Right ventricle myocardium inferior (tissue), 1 donor: ENCODE measurements at places on chromosomes 16 and 17.

- no peak for DNase-seq
Observed at GRCh38 chr16:88635671-88636319, 2.6 kb upstream of the IL17C start.

GRCh38 chr17:16327018-16327417, 26.3 kb downstream of the CENPV start:
- DNase-seq, result no peak

- no peak for DNase-seq
Observed at GRCh38 chr16:25264597-25264996, 7.0 kb upstream of the ZKSCAN2 start.

DNA sequence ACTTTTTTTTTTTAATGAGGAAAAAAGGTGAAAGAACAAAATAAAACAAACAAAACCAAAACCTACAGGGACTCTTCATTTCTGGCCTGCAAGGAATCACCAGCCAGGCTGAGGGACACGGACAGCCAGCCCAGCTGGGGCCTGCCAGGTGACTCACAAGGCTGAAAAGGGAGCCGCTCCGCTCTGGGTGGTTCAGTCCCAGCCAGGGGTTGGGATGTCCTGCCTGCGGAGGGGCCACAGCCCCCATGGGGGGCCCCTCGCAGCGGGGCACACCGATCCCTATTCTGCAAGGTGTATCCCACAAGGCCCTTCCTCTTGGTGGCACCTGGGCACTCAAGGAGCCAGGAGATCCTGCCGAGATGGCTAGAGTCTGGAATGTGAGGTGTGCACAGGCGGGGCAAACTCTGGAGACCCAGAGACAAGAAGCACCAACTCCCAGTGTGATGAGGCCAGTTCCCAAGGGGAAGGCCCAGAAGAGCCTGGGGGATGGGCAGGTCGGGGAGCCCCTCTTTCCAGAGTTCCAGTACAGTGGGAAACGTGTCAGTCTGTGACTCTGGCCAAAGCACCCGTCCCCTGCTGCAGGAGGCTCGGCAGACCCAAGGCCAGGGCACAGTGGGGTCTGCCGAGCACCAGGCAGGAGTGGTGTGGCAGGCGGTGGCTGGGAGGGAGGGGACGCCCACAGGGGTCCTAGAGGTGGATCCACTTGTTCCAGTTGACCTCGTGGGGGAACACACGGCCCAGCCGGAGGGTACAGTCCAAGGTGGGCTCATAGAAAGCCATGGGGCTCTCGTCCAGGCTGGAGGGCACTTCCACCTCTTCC, 58.9 kb downstream of the IL21R start:
- DNase-seq, result no peak

DNA sequence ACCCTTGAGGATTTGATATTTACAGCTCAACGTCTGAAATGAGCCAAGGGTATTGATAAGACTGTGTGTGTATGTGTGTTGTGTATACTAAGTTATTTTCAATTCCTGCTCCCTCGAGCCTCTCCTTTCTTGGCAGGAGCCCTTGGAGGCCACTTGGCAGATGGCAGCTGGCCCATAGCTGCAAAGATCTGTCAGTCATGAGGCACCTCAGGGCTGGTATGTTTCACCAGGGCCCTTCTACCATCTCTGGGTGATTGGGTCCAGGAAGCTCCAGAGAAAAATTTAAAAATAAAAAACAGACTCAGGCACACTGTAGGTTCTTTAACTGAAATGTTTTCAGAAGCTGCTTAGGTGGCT, 355.7 kb downstream of the HAPSTR1 start:
- no peak for DNase-seq

- DNase-seq, result no peak
Observed at GRCh38 chr17:29557739-29558116, 9.1 kb downstream of the ABHD15 start.

DNA sequence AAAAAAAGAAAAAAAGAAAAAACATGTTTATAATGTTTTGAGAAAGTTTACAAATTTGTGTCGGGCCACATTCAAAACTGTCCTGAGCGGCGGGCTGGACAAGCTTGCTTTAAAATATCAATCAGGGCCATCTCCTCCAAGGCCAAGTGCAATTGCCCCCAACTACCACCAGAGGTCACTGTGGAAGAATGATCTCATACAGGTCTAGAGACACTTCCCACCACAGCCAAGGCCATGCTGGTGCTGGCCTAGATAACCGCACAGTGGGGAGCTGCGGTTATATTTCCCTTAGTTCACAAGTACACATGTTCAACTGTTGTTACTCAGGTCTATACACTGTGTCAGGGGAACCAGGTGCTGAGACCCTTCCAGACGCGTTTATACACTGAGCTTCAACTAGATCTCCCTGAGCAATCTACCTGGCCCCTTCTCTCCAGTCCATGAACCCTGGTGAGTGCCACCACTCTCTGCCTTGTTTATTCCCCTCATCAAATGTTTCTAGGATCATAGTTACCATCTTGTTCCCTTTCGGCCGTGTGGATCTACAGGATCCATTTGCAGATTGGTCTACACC, 83.8 kb upstream of the CCL2 start:
- DNase-seq, result no peak

DNA sequence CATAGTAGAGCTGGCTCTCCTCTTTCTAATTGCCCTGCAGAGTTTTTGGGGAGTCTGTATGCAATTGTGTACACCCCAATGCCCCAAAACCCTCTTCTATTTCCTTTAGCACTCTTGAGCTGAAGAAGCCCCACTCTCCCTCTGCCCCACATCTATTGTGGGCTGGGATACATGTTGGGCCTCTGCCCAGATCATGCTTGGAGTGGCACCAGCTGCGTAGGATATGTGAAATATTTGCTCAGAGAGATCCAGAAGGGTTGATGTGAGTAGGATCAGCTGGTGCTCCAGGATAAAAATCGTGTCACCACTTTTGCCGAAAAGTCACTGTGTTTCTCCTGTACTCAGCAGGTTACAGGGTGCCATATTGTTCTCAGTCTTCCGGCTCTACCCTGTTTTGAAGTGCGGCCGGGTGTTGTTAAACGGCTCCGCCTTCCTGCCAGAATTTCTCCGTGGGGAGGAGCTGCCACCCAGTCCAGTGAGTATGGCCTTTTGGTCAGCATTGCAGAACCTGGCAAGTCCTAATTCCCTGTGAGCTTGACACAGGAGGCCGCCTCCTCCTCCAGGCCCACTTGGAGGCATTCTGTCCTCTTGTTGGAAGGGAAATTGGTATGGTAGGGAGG, 664.5 kb downstream of the WWOX start:
- DNase-seq, result no peak

DNA sequence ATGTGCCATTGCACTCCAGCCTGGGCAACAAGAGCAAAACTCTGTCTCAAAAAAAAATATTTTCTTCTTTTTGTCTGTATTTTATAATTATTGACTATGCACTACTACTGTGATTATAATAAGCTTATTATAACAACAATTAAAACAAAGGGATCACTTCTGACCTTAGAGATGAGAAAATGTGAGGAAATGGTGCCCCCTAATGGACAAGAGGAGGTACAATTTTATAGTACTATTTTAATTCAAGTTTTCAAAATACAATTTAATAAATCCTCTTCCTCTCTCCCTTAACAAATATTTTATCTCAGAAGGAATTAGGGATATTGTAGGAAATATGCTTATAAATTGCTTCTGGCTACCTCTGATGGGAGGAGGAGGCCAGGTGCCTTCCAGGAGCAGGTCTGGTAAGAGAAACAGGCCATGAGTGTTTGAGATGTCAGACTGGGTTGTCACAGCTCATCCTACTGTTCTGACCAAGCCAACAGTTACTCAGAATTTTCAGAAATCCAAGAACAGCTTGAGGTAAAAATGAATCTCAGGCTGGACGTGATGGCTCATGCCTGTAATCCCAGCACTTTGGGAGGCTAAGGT, 14.0 kb downstream of the VPS53 start:
- no peak for DNase-seq

- DNase-seq, result no peak
Observed at GRCh38 chr16:50282955-50283631, 16.7 kb downstream of the ADCY7 start.

DNA sequence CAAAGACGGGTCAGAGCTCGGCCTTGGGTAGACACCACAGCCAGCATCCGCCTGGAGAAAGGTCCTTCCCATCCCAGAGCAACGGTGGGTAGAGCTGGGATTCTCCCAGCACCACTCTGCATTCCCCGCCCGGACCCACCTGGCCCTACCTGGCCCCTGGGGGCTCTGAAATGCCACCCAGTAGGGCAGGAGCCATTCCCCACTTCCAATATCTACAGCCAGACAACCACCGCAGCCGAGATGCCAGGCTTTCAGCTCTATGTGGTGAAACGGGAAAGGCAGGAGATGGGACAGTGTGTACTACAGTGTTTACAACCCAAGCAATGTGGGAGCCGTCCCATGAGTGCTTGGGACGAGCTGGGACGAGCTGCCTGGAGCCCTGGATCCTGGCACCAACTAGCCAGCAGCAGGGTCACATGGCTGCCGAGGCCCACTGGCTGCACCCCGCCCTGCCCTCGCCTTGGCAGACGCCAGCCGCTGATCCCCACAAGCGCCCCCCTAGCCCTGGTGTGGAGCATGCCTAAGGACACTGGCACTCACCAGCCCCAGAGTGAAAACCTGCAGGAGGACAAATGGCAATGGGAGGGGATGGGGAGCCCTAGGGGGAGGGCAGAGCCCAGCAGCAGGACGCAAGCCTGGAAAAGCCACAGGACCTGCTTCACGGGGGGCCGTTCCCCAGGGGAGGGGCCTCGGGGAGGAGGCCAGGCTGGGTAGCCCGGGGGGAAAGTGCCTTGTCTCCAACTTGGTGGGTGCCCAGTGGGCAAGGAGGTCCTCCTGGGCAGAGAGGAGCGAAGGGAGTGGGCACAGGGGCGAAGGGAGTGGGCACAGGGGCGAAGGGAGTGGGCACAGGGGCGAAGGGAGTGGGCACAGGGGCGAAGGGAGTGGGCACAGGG, 13.5 kb downstream of the TMC6 start:
- peak; percentile 74 for DNase-seq

DNA sequence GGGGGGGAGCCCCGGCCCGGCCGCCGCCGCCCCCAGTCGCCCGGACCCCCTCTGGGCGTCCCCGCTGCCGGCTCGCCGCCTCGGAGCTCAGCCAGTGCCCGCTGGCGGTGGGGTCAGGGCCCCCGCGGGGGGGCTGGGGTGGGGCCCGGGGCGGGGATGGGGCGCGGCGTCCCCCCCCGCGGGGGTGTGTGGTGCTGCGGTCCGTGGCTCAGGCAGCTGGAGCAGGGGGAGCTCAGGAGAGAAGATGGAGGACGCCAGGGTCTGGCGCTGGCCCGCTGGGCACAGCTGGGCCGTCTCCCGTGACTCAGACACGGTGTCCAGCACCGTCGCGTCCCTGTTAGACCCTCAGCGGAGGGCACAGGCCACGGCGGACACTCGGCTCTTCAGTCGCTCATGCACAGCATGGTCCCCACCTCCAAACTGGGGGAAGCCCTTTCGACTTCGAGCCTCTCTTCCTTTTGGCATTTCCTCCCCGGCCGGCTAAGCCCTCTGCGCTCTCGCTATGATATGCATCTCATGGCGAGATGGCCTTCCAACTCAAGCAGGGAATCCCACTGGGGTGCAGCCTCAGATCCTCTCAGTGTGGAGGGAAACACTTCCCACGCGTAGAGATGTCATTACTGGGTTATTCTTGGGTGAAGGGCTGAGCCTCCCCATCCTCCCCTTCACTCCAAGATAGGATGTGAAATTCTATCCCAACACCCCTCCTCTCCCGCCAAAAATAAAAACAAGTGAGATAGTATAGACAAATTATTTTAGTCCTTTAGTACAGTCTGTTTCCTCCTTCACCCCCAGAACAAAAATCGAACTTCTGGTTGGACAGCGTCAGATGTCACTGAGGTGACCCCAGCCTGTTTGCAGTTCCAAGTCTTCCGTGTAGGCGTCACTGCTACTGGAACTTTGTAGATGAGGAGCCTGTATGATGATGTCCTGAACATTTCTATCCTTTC, 522 bp upstream of the VEZF1 start:
- DNase-seq, result peak; percentile 89

- DNase-seq, result no peak
Observed at GRCh38 chr17:40399185-40399584, 18.5 kb downstream of the TOP2A start.

DNA sequence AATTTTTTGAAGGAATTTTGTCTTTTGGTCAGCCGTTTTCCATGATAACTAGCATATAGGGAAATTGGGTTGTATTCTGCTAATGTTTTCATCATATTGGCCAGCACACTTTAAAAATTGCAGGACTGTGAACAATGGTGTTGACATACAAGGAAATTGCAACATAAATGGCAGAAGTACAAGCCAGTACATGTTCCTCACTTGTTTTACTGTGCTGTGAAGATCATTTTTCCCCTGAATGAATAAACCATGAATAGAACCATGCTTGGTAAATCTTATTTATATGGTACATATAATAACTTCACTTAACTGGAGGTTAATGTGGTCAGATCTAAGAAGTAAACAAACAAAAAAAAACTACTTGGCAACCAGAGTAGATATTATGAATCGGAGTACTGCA, 22.8 kb downstream of the OMG start:
- no peak for DNase-seq

GRCh38 chr17:29205047-29205446, 24.8 kb upstream of the MYO18A start:
- no peak for DNase-seq

DNA sequence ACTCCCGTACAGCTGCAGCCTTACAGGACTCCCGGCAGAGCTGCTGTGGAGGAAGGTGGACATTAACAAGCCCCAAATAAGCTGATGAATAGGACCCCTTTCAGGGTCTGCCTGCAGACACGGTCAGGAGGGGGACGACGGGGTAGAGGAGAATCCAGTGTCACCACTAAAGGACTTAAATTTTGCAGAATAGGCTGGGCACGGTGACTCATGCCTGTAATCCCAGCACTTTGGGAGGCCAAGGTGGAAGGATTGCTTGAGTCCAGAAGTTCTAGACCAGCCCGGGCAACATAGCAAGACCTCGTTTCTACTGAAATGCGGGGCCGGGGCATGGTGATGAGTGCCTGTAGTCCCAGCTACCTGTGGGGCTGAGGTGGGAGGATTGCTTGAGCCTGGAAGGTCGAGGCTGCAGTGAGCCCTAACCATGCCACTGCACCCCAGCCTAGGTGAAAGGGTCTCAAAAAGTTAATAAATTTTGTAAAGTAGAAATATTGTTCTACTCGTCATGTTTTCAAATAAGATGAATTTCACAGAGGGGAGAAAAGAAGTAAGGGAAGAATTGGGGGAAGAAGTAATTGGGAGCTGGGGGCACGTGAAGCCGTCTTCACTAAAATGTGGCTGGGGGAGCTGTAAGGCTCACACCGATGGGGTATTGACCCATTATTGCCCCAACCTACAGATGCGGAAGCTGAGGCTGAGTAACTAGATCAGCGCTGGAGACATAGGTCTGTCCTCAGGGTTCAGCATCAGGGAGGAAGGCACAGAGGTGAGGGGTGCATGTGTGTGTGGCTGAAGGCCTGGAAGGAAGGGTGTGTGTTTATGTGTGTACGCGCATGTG, 4.7 kb downstream of the LITAFD start:
- DNase-seq, result no peak

DNA sequence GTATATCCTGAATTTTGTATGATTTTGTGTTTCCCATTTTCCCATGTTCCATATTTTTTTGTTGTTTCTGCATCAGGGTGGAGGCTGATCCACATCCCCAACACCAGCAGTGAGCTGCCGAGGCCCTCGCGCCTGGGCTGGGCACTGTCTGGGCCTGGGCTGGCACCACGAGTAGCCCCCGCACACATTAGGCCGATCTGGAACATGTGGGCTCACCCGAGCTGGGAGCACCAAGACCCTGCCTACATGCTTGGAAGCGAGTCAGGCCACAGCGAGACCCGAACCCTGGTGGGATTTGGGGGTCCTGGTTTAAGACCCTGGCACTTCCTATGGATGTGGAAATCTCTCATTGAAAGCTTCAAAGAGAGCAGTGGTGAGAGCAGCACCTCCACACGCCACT, 8.5 kb downstream of the KCTD5 start:
- DNase-seq, result peak; percentile 26

- no peak for DNase-seq
Observed at GRCh38 chr16:56349086-56349415, 76.3 kb downstream of the AMFR start.
